ENCODE measurements at places on chromosomes 5 and 9.

DNA sequence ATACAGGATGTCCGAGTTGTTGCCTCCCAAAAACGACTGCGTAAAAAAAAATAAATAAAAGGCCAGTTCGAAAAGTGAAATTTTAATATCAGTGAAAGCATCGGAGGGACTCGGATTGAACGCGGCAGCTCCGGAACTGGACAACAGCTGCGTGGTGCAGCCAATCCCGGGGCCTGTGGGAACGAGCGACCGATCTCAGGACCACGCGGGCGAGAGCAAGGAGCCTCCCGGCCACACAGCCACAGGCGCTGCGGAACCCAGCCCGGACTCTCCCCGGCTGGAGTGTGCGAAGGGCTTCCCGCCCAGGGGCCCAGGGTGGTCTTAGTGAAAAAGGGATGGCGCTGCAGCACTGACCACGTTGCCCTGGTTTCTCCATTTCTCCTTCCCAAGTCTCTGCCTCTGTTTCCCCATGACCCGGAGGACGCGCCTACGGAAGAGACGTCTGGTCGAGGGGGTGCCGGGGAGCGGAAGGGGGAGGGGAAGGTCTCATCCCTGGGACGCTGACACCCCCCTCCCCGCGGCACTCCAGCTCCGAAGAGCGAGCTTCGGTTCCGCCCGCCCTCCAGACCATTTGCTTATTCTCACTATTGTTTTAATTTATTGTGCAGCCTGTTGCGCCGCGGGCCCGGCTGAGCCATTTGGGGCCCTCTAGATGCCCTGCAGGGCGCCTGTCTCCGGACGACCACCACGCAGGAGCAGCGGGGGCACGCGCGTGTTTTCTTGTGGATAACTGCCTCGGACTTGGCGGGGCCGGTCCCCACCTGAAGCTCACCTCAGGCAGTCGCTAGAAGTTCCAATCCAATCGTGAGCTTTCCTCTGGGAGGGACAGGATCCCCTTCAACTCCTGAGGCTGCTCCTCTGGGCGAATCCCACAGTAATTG is 303.0 kb downstream of the PARP8 start:
- no peak for DNase-seq

- no peak for DNase-seq
These were observed 34.2 kb downstream of the NDUFS6 start for GRCh38 chr5:1835431-1835830.

- DNase-seq: no peak
These were observed 785.3 kb upstream of the SEMA6A start for GRCh38 chr5:117359895-117360294.

GRCh38 chr5:26492906-26493459 is 545.4 kb downstream of the CDH9 start:
- no peak for DNase-seq
